ENCODE measurements at places on chromosomes 2 and 18.

GRCh38 chr2:132788310-132788838, 118.4 kb upstream of the LYPD1 start:
- DNase-seq, result no peak

GRCh38 chr2:167875529-167875928, 371.9 kb downstream of the STK39 start:
- DNase-seq, result no peak

GRCh38 chr2:16908656-16909055, 243.0 kb upstream of the CYRIA start:
- no peak for DNase-seq

- no peak for DNase-seq
These were observed 117.1 kb downstream of the ZFP36L2 start for GRCh38 chr2:43109261-43109743.

All from left forelimb (tissue), 1 donor.